ENCODE measurements at places on chromosomes 2 and 18.

GRCh38 chr2:80322311-80322920, 17.9 kb upstream of the LRRTM1 start:
- no peak for DNase-seq

DNA sequence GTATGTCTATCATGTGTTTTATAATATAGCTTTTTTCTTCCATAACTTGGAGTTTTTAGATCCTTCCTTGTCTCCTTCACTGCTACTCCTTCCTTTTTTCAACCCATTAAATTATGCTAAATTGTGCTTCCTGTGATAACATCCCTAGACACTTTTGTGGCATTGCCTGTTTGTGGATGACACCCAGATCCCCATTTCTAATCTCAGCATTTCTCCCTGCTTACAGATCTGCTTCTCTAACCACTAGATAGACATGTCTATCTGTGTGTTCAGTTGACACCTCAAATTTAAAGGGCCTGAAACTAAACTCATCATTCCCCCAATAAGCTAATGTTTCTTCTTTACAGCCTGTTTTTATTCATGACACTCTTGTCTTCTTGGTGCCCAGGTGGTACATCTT, 244.8 kb downstream of the BABAM2 start:
- DNase-seq = no peak

DNA sequence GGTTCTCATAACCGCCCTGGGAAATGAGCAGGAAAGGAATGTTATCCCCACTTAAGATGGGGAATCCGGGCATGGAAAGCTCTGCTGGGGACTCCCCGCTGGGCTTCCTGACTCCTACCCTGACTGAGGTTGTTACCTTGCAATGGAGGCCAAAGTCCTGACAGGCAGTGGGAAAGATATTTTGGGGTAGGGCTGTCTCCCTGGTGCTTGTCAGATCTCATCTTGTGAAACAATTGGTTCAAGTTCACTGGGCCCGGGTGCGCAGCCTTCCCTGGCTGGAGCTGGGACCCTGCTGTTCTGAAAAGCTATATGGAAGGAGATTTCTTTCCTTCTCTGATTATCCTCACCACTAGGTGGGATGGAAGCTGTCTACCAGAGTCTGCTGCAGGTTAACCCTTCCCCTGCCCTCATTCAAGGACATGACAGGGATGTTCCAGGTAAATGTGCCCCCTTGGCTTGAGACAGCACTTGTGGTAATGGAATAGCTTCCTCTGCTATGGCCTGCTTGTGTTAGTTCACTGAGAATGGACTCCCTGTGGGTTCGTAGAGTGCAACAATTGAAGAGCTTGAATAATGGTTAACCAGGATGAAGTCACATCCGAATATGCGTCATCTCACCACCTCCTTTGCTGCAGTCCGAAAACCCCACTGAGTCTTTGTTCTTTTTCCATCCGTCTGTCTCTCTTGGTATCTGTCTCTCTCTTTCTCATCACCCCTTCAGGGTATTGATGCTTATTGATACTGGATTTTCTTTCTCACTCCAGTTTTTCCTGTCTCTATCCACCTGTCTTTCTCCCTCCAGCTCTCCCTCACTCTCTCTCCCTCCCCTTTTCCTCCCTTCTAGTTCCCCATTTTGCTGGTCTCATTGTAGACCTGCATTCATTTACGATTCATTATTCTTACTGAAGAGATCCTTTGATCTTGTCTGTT, 67.8 kb upstream of the EPAS1 start:
- DNase-seq = no peak

DNA sequence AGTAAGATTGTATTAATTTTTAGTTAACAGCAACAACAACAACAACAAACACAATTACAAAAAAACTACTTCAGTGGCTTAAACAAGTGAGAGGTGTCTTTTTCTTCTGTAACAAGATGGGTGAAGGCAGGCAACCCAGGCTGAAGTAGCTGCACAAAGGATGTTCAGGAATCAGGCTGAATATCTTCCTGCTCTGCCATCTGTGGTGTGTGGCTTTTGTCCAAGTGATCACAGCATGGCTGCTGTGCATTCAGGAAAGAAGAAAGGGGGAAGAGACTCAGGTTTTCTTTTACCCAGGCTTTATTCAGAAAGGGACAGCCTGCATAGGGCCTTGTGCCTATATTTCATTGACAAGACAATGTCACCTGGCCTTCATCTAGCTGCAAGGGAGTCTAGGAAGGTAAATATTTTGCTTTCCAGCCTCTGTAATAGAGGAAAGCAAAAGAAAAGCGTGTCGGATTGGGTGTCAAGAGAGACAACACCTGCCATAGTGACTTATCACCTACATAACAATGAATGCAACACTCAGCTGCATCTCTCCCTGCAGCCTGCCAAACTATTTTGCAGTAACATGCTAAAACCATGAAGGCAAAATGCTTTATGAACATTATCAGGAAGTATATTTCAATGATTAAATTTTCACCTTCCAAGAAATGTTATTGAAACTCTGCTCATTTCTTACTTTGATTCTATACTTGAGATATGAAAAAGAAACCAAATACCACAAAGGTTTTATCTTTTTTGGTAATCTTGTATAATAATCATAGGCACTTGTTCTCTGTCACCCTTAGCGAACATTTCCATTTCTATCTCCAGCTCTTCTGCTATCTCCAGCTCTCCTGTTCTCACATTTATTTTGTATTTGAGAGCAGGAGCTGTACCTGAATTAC, 14.6 kb downstream of the G6PC2 start:
- DNase-seq = no peak

- DNase-seq = no peak
Measured at GRCh38 chr2:109613081-109613921, 465 bp downstream of the SEPTIN10 start.

GRCh38 chr18:69556228-69556627, 155.5 kb downstream of the DOK6 start:
- DNase-seq = no peak

GRCh38 chr2:137221797-137222492, 456.6 kb downstream of the THSD7B start:
- no peak for DNase-seq

GRCh38 chr2:215361876-215362561, 50.2 kb downstream of the ATIC start:
- no peak for DNase-seq

- DNase-seq = no peak
Measured at GRCh38 chr18:22165049-22165602, 4.3 kb upstream of the GATA6 start.

GRCh38 chr18:42086288-42086687, 131.3 kb downstream of the PIK3C3 start:
- DNase-seq = no peak

Measured in NCI-H526 (cell line).